Stimulated activated CD8-positive, alpha-beta memory T cell treated with anti-CD3 and anti-CD28 coated beads, Interleukin-2, amount 100 ng/mL, for 1 hour (primary cell): ENCODE measurements at places on chromosomes 1 and 21.

- no peak for DNase-seq
These were observed 15.0 kb upstream of the HMGN1 start for GRCh38 chr21:39363607-39364555.

GRCh38 chr1:110756506-110756905, 81.8 kb upstream of the KCNA3 start:
- no peak for DNase-seq

DNA sequence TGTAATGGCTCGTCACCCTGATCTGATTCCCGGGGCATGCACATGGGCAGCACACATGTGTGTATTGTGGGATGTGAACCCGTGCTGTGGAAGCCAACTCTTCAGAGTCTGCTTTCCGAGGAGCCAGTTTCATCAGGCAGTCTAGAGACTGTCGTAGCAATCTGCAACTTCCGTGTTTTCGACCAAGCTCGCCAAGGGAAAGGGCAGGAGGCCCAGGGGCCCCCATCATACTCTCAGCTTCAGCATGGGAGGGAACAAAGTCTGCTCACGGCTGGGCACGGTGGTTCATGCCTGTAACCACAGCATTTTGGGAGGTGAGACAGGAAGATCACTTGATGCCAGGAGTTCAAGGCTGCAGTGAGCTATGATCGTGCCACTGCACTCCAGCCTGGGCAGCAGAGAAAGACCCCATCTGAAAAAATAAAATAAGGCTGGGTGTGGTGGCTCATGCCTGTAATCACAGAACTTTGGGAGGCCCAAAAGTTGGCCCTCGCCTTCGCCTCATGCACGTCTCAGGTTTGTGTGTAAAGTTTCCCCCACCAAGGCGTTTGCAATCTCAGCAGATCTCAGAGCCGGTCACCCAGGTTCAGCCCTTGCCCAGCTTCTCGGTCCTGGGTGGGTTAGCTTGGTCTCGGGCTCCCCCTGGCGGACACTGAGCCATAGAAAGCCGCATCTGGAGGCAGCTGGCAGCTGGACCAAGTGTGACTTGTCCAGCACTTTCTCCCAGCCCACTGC, 48.5 kb upstream of the SLC25A33 start:
- peak; percentile 57 for DNase-seq

DNA sequence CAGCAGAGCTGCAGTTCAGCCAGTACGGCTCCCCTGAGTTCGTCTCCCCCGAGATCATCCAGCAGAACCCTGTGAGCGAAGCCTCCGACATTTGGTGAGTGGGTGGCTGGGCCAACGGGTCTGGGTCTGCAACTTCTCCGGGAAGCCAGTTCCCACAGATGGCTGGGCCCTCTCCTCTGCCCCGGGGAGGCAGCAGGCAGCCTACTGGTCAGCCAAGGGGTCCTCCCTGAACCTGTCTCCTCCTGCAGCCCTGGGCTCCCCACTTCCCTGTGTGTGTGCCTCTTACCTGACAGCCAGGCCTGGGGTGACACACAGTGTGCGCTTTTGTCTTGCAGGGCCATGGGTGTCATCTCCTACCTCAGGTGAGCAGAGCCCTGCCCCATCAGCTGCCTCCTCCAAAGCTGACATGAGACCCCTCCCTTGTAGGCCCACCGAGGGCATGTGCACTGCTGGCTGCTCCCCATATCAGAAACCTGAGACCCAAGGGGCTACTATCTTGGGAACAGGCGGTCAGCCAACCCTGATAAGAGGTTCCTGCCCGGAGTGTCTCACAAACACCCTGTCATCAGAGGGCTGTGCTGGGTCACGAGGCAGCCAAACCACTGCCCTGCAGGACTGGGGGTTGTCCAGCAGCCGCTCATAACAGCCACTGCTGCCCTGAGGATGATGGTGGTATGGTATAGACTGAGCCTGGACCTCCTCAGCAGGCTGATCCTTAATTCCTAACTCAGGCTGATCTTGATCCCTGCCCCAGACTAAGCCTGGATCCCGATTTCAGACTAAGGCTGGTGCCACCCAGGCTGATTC, 37.6 kb downstream of the TRIM11 start:
- no peak for DNase-seq

DNA sequence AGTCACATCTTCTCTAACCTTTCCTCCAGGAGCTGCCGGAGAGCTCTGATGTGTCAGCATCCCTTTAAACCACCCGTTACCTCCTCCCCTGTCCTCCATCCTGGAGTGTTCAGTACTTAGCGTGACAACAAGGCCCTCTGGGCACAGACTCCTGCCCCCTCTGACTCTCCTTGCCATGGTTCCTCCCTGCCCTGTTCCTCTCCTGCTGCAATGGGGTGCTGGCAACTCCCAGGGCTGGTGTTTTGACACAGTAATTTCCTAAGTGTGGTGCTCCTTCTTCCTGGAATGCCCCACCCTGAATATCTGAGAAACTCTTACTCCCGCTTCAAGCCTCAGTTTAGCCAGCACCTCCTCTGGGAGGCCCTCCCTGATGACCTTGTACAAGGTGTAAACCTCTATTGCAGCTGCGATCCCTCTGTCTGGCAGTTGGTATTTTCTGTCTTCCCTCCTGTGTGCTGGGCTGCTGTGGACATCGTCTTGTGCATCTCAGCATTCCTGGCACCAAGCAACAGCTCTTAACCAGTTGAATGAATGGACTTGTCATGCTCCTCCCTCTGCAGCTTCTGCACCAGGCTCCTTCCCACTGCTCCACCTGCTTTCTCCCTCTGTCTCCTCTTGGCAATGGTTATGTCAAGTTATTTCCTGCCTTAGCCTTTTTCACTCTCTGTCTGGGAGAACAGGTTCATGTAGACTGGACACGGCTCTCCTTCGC, 48.2 kb upstream of the ETV3 start:
- no peak for DNase-seq

DNA sequence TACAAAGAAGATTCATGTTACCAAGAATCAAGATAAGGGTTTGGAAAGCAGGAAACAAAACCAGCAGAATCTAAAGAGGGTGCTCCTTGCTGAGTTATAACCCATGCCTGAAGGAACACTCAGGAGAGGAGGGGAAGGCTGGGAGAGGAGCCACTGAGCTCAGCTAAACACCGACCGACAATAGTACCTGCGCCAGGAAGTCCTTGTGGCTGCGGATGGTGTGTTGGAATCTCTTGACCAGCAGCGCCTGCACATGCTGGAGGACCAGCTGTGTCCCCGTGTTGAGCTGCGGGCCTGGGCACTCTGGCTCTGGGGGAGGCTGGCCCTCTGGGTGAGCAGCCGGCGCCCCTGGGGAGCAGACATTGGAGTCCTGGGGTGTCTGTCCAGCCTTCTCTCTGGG, 89.4 kb downstream of the ABCA4 start:
- no peak for DNase-seq

GRCh38 chr1:87718241-87718950, 389.7 kb downstream of the LMO4 start:
- DNase-seq, result no peak

DNA sequence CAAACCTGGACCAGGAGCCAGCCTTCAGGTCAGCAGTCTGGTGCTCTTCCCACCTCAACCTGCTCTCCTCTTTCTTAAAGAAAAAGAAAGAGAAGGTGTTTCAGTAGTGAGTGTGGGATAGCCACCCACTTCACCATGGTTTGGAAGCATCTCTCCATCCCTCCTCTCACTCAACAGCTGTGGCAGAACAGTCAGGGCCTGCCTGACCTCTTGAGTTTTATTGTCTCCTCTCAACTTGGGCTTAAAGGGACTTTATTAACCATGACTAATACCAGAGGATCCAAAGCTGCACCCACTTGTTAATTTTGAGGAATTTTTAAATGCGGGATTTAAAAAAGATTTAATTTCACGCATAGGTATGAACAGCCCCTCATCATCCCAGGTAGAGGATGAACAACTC, 570 bp upstream of the VASH2 start:
- DNase-seq, result no peak

DNA sequence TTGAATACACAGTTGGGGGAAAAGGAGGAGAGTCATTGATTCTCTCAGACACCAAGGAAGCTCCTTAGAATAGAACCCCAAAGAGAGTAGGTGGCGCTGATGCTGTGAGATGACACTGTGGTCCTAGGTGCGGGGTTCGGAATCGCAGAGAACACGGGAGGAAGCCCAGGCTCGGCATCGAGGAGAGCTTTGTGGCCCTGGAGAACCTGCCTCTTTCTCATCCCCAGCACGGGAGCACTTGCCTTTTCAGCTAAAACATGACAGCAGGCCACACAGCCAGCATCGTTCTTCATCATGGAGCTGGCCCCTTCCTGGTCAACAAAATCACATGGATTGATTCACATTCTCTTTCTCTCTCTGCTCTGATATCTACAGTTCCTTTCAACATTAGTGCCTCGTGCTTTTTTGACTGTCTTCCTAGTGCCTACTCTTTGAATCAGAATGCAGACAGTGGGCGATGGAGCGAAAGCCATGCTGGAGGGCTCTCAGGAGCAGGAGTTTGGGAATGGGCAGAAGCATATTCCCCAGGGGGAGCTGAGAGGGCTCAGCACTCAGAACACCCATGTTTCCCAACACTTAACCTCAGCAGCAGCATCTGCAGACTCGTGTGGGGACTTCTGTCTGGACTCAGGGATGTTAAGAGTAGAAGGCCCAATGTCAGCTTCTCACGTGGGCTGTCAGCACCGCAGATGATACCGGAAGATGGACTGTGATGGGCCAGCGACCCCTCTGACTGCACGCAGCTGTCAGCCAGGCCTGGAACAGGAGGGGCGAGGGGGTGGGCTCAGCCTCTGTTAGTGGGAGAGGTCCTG, 539.4 kb downstream of the KIF26B start:
- DNase-seq, result no peak
